Chondrocyte (in vitro differentiated cells): ENCODE measurements at places on chromosomes 1 and 21. TPM values are rescaled to one million over a fixed set of nuclear protein-coding genes. Genes with fewer than 3 reads are reported as not detected.

- H3K27ac ChIP-seq = no peak overlapping the region
- H3K27me3 ChIP-seq = no peaks in the 10 kb centered on the region
Observed at GRCh38 chr1:56357927-56358690, 221.3 kb downstream of the PLPP3 start.

The WNT3A gene
- not detected in 3 replicates for total RNA-seq

- no peaks in the 10 kb centered on the region for H3K27me3 ChIP-seq
- H3K4me1 ChIP-seq = peaks cover 4% of the 10 kb centered on the region
- no peak overlapping the region for H3K27ac ChIP-seq
- no peak overlapping the region for H3K4me3 ChIP-seq
Observed at GRCh38 chr1:76170513-76170912, 96.0 kb downstream of the ST6GALNAC3 start.

- no peak overlapping the region for H3K4me3 ChIP-seq
- peak; percentile 88 for DNase-seq
- peaks cover 27% of the 10 kb centered on the region for H3K4me1 ChIP-seq
- H3K27ac ChIP-seq = no peak overlapping the region
- H3K27me3 ChIP-seq = peaks cover 3% of the 10 kb centered on the region
Observed at GRCh38 chr21:41958886-41959563, 5.2 kb upstream of the C2CD2 start.

The FAM167B gene
- total RNA-seq = 1.4 to 3.1 TPM (median 2.9 TPM) in 3 replicates

GRCh38 chr21:17476006-17476405, 36.8 kb upstream of the CXADR start:
- H3K36me3 ChIP-seq = peaks cover 1% of the 10 kb centered on the region
- H3K27ac ChIP-seq = no peak overlapping the region
- H3K4me1 ChIP-seq = no peaks in the 10 kb centered on the region

DNA sequence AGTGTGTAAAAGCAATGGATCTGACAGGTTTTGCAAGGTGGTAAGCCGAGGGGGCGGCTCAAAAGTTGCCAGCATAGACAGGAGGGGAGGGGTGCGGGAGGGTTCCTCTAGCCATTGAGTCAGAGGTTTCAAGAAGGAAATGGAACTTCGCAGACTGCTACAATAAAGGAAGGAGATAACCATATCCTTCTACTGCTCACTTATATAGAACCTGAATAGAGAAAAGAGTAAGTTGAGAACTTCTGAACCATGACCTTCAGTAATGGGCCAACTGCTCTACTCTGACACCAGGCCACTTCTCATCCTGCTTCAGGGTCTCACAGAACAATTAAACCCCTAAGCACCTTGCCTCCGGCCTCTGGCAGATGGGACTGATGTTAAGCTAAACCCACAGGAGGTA, 26.3 kb upstream of the BCAR3 start:
- H3K27ac ChIP-seq = no peak overlapping the region
- no peak overlapping the region for H3K4me3 ChIP-seq
- no peaks in the 10 kb centered on the region for H3K27me3 ChIP-seq
- H3K4me1 ChIP-seq = peaks cover 10% of the 10 kb centered on the region
- no peaks in the 10 kb centered on the region for H3K36me3 ChIP-seq

DNA sequence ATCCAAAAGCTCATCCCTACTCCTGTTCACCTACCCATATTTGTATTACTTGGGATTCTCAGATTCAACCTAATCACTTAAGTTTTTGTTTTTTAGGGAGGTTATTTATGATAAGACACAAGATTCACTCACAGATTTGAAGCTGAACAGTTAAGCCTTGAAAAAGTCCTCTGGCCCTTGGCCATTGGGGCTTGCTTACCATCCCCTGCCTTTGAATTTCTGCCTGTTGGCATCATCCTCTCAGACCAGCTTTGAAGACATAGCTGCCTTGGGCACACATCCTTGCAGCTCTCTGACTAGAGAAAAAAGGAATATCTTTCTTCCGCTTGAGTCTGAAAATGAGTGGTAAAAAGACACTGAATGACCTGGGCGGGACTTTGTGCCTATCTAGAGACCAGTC, 41.8 kb upstream of the RALGPS2 start:
- DNase-seq = no peak
- no peaks in the 10 kb centered on the region for H3K27me3 ChIP-seq
- peaks cover 18% of the 10 kb centered on the region for H3K4me1 ChIP-seq
- H3K36me3 ChIP-seq = no peaks in the 10 kb centered on the region
- no peak overlapping the region for H3K4me3 ChIP-seq
- H3K27ac ChIP-seq = no peak overlapping the region

- H3K27ac ChIP-seq = no peak overlapping the region
- no peaks in the 10 kb centered on the region for H3K27me3 ChIP-seq
- no peak for DNase-seq
Observed at GRCh38 chr1:65469126-65469888, 48.8 kb downstream of the LEPR start.

DNA sequence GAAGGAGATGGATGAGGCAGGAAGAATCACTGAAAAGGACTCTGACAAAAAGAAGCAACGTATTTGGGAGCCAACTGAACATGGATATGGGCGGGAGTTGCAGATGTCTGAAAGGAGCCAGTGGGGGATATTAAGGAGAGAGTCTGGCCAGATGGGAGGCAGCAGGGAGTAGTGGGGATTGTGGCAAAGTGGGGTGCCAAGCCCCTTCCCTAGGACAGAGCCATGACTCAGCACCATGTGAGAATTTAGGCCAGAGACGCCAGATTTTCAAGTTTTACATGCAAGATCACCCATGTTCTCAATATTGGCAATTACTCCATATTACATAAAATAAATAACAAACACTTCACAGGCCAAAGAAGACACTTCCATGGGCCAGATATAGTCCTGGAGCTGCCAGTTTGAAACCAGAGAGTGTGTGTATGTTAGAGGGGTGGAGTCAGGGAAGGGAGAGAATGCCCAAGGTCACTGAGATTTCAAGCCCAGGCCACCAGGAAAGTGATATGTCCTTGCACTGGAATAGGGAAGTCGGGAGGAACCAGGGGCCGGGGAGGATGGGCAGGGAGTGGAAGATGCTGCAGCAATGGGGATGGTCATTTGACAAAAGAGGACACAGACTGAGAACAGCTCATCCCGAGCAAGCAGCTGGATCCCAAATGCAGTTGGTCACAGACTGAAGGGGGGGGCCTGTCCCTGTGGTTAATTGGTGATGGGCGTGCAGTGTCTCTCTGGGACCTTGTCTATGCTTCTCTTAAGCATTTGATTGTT, 23.5 kb downstream of the TMEM51 start:
- H3K27me3 ChIP-seq = peaks cover 1% of the 10 kb centered on the region
- H3K27ac ChIP-seq = no peak overlapping the region
- H3K4me3 ChIP-seq = no peak overlapping the region
- no peaks in the 10 kb centered on the region for H3K36me3 ChIP-seq
- peaks cover 20% of the 10 kb centered on the region for H3K4me1 ChIP-seq

The MTARC1 gene
- total RNA-seq = 2.5 to 5.4 TPM (median 2.8 TPM) in 3 replicates

DNA sequence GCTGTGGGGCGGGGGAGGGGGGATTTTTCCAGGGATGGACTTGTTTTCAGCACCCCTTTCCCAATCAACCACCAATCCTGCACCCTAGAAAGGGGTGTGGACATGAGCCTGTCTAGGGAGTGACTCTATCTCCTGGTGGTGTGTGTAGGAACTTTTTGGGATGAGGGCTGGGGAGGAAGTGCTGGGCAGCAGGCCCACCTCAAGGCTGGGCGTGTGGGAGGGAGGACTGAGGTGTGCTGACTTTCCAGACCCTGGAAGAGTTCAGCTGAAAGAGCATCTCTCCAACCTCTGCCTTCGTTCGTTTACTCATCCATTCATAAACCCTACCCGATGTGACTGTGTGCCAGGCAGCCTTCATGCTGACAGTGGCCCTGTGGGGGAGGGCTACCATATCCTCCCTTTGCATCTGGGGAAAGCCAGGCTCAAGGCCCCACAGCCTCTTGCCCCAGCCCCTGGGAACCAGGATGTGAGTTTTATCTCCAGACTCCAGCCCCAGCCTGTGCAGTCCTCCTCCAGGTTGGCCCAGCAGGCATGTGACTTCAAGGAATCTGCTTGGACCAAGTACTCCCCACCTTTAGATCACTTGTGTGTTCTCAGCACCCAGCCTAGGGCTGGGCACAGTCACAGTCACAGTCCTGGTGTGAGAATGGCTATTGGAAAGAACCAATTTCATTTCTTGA, 6.7 kb downstream of the KNCN start:
- peak overlapping the region; percentile 23 for H3K4me3 ChIP-seq
- H3K27ac ChIP-seq = no peak overlapping the region
- peaks cover 8% of the 10 kb centered on the region for H3K4me1 ChIP-seq
- peak; percentile 41 for DNase-seq
- peaks cover 2% of the 10 kb centered on the region for H3K36me3 ChIP-seq
- peaks cover 65% of the 10 kb centered on the region for H3K27me3 ChIP-seq

The CFHR1 gene
- total RNA-seq = not detected in 3 replicates

DNA sequence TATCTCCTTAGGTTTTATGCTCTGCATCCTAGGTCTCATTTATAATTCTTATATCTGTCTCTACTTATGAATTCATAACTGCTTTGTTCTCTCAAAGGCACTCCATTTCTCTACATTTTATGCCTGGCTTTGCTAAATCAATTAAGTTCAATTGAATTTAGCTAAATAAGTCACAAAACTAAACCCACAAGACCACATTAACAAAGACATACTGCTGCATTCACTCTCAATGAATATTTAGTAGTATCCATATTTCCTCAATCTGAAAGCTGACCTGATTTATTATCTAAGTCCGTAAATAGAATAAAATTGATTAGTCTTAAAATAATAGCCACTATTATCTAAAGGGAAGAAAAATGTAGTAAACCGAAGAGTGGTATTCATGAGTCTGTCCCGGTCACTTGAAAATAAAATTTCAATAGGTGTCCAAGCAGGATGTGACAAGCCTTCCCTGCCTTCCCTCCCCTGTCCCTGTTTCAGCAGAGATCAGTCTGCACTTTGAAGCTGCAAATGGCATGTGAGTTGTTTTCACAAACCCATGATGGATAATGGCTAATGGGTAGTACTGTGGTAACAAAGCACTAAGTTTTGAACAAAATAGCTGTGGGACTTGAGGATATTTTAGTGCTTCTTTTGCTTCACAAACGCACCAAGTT, 295.0 kb upstream of the NCAM2 start:
- H3K4me3 ChIP-seq = no peak overlapping the region
- H3K27ac ChIP-seq = no peak overlapping the region
- no peaks in the 10 kb centered on the region for H3K4me1 ChIP-seq

DNA sequence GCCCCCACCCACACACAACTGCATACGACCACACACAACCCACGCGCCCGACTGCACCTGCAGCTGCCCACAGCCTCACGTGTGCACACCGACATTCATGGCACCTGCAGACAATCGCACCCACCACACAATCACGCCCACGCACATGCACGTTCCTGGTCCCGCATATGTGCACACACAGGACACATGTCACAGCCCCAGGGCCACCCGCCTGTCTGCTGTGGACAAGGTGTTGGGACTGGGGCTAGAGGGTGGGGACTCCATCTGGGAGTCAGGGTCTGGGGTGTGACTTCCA, 56.4 kb downstream of the ARHGEF16 start:
- no peak for DNase-seq
- H3K27me3 ChIP-seq = no peaks in the 10 kb centered on the region
- H3K36me3 ChIP-seq = peaks cover 18% of the 10 kb centered on the region
- peaks cover 4% of the 10 kb centered on the region for H3K4me1 ChIP-seq

The ZSWIM5 gene
- total RNA-seq = 0.51 to 1.1 TPM (median 1.0 TPM) in 3 replicates

DNA sequence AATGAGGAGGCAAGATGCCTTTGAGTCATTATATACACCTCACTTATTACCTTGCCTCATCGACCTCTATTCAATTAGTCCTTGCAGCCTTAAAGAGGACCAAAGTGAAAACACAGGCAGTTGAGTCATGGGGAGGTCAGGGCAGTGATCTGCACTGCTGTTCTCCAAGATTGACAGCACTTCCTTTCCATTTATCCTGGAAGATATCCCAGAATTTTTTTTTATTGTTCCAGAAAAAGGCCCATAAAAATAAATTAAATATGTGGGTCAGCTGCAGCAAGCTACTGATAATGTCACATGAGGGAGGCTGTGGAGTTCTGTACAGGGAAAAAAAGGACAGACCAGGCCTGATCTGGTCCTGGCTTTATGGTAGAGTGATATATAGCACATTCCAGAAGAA, 33.2 kb upstream of the CDC42BPA start:
- DNase-seq = no peak
- peaks cover 41% of the 10 kb centered on the region for H3K4me1 ChIP-seq
- no peaks in the 10 kb centered on the region for H3K27me3 ChIP-seq
- H3K4me3 ChIP-seq = no peak overlapping the region
- H3K27ac ChIP-seq = peak overlapping the region; percentile 85
- no peaks in the 10 kb centered on the region for H3K36me3 ChIP-seq

The KCND3 gene
- 0.77 to 3.6 TPM (median 0.99 TPM) in 3 replicates for total RNA-seq

GRCh38 chr1:60136395-60136794, 62.8 kb upstream of the C1orf87 start:
- H3K27me3 ChIP-seq = no peaks in the 10 kb centered on the region
- H3K27ac ChIP-seq = no peak overlapping the region
- H3K36me3 ChIP-seq = no peaks in the 10 kb centered on the region

DNA sequence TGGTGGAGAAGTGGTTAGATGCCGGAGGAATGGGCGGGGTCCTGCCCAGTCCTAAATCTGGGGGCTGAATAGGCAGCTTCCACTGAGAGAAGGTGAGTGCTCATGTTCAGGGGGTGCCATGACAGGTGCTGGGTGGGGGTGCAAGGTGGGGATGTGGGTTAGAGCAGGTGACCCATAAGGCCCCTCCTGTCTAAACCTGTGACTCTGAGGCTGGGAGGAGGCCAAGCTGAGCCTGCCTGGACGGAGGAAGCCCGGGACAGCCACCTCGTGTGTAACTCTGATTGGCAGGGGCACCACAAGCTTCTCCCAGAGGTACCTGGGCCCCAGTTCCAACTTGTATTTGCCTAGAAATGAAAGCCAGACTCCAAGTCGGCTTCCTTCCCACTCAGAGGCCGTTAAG, 10.7 kb downstream of the GPR157 start:
- H3K4me3 ChIP-seq = no peak overlapping the region
- no peaks in the 10 kb centered on the region for H3K4me1 ChIP-seq
- H3K27me3 ChIP-seq = no peaks in the 10 kb centered on the region
- no peak overlapping the region for H3K27ac ChIP-seq

The UMODL1 gene
- 0.29 TPM in 1 of 3 replicates, not detected in the others for total RNA-seq

- no peaks in the 10 kb centered on the region for H3K27me3 ChIP-seq
- no peak overlapping the region for H3K4me3 ChIP-seq
- no peaks in the 10 kb centered on the region for H3K4me1 ChIP-seq
- H3K27ac ChIP-seq = no peak overlapping the region
- DNase-seq = no peak
Observed at GRCh38 chr1:243394601-243395464, 139.0 kb downstream of the SDCCAG8 start.

- H3K4me3 ChIP-seq = no peak overlapping the region
- H3K36me3 ChIP-seq = no peaks in the 10 kb centered on the region
- peak; percentile 69 for DNase-seq
- peaks cover 8% of the 10 kb centered on the region for H3K4me1 ChIP-seq
- H3K27ac ChIP-seq = no peak overlapping the region
- H3K27me3 ChIP-seq = peaks cover 4% of the 10 kb centered on the region
Observed at GRCh38 chr21:45256912-45257672, 30.6 kb downstream of the POFUT2 start.

The NCAM2 gene
- 16.3 to 102 TPM (median 17.0 TPM) in 3 replicates for total RNA-seq

The DUSP12 gene
- 19.1 to 21.0 TPM (median 19.3 TPM) in 3 replicates for total RNA-seq

The PCNX2 gene
- total RNA-seq = 9.5 to 18.5 TPM (median 12.0 TPM) in 3 replicates

The TTC22 gene
- total RNA-seq = not detected in 3 replicates

GRCh38 chr21:43809346-43809799, 20.0 kb downstream of the RRP1 start:
- DNase-seq = peak; percentile 93
- H3K36me3 ChIP-seq = no peaks in the 10 kb centered on the region
- peaks cover 7% of the 10 kb centered on the region for H3K4me1 ChIP-seq
- H3K27ac ChIP-seq = no peak overlapping the region
- no peaks in the 10 kb centered on the region for H3K27me3 ChIP-seq

The ITLN2 gene
- total RNA-seq = not detected in 3 replicates

GRCh38 chr1:76425201-76426145, 350.9 kb downstream of the ST6GALNAC3 start:
- H3K4me3 ChIP-seq = no peak overlapping the region
- DNase-seq = no peak
- H3K27ac ChIP-seq = peak overlapping the region; percentile 68
- H3K36me3 ChIP-seq = no peaks in the 10 kb centered on the region
- H3K4me1 ChIP-seq = peaks cover 60% of the 10 kb centered on the region
